Mesangial cell (primary cell): ENCODE measurements at places on chromosomes 4 and X. TPM values are rescaled to one million over a fixed set of nuclear protein-coding genes. Genes with fewer than 3 reads are reported as not detected.

CAPN6 gene
- under 0.01 and 0.13 TPM in 2 replicates for total RNA-seq

WNK3 gene
- total RNA-seq = 1.3 and 1.5 TPM in 2 replicates

PCDH11X gene
- total RNA-seq = not detected in 2 replicates

TMPRSS11B gene
- total RNA-seq = not detected in 2 replicates

SLC6A14 gene
- total RNA-seq = not detected in 2 replicates

PLAC1 gene
- 0.89 TPM in 1 of 2 replicates, not detected in the other for total RNA-seq

MTTP gene
- total RNA-seq = 0.13 TPM in 1 of 2 replicates, not detected in the other

TSPYL2 gene
- total RNA-seq = 4.2 and 5.2 TPM in 2 replicates
